ENCODE measurements at places on chromosomes 1 and 21. TPM values are rescaled to one million over a fixed set of nuclear protein-coding genes. Genes with fewer than 3 reads are reported as not detected.

The MT1HL1 gene
- total RNA-seq: not detected

The ZNF683 gene
- not detected for total RNA-seq

The HAO2 gene
- not detected for total RNA-seq

The STIL gene
- 10.9 TPM for total RNA-seq

The KRTAP7-1 gene
- not detected for total RNA-seq

The MOB3C gene
- total RNA-seq: 4.8 TPM

The OR2T12 gene
- not detected for total RNA-seq

The S100A7A gene
- not detected for total RNA-seq

The BRINP3 gene
- total RNA-seq: not detected

The F5 gene
- total RNA-seq: 0.10 TPM

The OR2M3 gene
- not detected for total RNA-seq

The ETV3L gene
- not detected for total RNA-seq

The TRAF3IP3 gene
- not detected for total RNA-seq

The C4BPA gene
- total RNA-seq: 0.55 TPM

The THBS3 gene
- 10.3 TPM for total RNA-seq

The PAX7 gene
- 0.65 TPM for total RNA-seq

The SLFNL1 gene
- not detected for total RNA-seq

The CHI3L2 gene
- total RNA-seq: not detected

The HPCA gene
- 0.17 TPM for total RNA-seq

The TAF5L gene
- total RNA-seq: 18.9 TPM

The LRRC39 gene
- total RNA-seq: 0.05 TPM

The CELA2A gene
- total RNA-seq: not detected

The KCNE1 gene
- not detected for total RNA-seq

The DENND2D gene
- total RNA-seq: 1.5 TPM

The AMY1A gene
- not detected for total RNA-seq

The MIS18A gene
- 15.2 TPM for total RNA-seq

The SLC35A3 gene
- 10.5 TPM for total RNA-seq

The C8A gene
- not detected for total RNA-seq

The TMEM52 gene
- total RNA-seq: 0.39 TPM

The TFF2 gene
- 0.47 TPM for total RNA-seq

The NFYC gene
- total RNA-seq: 39.5 TPM

The KCNA3 gene
- not detected for total RNA-seq

The NR1I3 gene
- total RNA-seq: not detected

The CATSPER4 gene
- not detected for total RNA-seq

The ADIPOR1 gene
- 59.5 TPM for total RNA-seq

Measured in A549 treated with RU486 at 1 μM for 4 hours (cell line).